Adipose tissue (tissue), 3 donors: ENCODE measurements at places on chromosomes 5 and 9. TPM values are rescaled to one million over a fixed set of nuclear protein-coding genes. Genes with fewer than 3 reads are reported as not detected.

SPINK4 gene
- 0.94 TPM for polyA plus RNA-seq

ZNG1A gene
- polyA plus RNA-seq: 24.3 TPM

SMIM33 gene
- not detected for polyA plus RNA-seq

S100Z gene
- 0.03 TPM for polyA plus RNA-seq

STOM gene
- 333 TPM for polyA plus RNA-seq

SPRY4 gene
- polyA plus RNA-seq: 17.8 TPM

MVB12B gene
- 1.9 TPM for polyA plus RNA-seq

LOX gene
- polyA plus RNA-seq: 10.7 TPM

PPP3R2 gene
- not detected for polyA plus RNA-seq

ADGRD2 gene
- polyA plus RNA-seq: not detected

GPBP1 gene
- 33.2 TPM for polyA plus RNA-seq

SPATA31A7 gene
- polyA plus RNA-seq: not detected
